ENCODE measurements at places on chromosomes 1 and 21.

DNA sequence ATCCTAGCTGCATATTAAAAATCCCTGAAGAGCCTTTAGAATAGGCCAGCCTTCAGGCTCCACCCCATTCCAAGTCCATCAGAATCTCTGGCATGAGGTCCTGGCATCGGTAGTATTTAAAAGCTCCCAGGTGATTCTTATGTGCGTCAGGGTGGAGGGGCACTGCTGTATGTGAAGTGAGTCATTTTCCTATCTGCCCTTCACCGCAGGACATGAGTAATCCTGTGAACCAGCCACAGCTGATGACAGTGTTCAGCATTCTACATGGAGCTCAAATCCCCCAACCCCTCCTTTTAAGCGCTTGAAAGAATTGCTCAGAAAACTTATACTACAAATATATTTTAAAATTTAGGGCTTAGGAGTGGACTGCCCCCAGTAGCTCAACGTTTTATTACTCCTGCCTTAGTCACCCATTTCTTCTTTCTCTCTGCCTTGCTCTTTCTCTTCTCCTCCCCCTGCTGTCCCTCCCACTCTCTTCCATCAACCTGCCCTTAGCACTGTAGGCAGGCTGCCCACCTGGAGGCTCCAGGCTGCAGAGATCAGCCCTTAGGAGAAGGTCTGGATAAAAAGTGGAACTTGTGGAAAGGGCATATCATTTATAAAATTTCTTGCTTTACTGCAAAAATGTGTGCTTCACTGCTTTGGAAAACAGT lies 73.8 kb upstream of the ZNF281 start:
- peak; percentile 72 for DNase-seq

- no peak for DNase-seq
Measured at GRCh38 chr1:17016317-17016661, 4.6 kb upstream of the ATP13A2 start.

DNA sequence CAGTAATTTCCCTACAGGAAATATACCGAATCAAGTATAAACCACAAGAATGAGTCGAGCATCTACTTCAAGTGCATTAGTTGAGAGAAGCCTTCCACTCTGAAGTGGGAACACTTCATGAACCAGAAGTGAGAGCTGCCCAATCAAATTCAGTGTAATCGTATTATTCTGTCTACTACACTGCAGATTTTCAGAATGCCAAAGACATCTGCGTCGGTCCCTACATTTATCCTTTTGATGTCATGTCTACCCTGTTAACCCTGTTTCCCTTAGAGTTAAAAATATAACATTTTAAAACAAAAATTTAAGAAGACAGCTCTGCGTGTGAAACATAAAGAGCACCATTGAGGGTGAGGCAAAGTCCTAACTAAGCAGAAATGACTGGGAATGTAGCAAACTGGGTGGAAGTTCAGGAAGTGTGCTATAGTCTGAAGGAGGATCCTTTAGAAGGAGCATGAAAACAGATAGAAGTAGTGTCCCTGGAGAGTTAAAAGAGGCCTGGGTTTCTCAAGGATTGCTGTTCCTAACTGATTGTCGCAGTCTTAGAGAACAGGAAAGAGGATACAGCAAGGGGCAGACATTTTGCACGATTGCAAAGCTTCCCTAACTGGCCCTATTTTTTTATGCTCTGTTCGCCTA lies 291.2 kb downstream of the PTPRC start:
- no peak for DNase-seq

DNA sequence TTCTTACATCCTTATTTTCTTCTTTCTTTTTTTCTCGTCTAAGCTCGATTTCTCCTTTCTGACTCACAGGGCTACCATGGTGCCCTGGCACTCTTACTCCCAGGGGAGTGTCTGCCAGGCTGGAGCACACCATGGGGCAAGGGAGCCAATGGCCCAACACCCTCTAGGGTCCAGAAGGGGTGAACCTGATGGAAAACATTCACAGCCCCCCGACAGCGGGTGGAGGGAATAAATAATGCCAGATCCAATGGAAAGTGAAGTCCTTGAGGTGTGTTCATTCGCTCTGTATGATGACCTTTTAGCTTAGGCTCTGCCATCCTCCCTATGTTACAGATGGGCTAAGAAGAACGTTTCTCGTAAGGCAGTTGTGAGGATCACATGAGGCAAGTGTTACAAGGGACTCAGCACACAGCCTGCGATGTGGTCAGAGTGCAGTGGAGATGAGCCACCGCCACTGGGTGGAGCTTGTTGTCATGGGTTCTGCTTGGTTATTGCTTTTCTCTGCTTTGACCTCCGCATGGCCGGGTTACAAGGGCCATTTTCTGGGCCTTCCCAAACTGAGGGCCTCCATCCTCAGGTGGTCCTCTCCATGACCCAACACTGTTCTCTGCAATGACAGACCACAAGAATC lies 3.5 kb upstream of the FCMR start:
- DNase-seq: peak; percentile 80

GRCh38 chr1:112767646-112768045 lies 52.5 kb upstream of the PPM1J start:
- no peak for DNase-seq

DNA sequence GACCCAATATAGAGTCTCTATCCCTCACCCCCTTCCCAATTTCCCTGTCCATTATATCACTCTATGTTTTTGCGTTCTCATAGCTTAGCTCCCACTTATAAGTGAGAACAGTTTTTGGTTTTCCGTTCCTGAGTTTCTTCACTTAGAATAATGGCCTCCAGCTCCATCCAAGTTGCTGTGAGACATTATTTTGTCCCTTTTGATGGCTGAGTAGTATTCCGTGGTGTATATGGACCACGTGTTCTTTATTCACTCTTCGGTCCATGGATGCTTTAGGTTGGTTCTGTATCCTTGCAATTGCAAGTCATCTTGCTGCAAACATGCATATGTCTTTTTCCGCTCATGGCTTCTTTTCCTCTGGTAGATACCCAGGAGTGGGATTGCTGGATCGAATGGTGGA lies 54.3 kb downstream of the AGPAT3 start:
- DNase-seq: no peak

DNA sequence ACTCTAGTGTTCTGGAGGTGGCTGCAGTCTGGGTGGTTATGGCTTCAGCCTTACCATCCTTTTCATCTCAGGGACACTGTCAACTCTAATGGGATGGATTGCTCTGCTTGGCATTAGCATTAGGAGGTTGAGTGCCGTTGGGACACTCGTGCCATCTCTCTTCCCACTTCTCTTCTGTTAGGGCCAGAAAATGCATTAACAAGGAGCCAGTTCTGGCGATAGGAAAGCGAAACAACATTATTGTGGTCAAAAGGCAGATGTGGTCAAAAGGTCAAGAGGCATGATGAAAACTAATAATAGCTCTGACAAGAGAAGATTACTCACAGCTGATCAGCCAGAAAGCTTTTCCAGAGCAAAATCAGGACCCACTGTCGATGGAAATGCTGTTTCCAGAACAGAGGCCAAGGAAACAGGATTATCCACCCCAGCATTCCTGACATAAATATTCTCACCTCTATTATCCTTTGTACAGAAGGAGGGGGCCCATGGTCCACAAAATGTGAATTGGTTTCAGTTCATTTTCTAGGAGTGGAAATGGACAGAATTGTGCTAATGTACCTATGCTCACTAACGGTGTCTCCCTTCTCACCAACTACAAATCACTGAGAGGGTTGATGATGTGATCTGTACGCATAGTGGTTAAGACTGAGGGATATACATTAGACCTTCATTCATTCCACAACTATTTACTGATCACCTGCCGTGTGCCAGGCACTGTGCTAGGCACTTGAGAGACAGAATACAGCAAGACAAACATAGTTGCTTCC lies 72.0 kb downstream of the ST6GALNAC5 start:
- DNase-seq: no peak

DNA sequence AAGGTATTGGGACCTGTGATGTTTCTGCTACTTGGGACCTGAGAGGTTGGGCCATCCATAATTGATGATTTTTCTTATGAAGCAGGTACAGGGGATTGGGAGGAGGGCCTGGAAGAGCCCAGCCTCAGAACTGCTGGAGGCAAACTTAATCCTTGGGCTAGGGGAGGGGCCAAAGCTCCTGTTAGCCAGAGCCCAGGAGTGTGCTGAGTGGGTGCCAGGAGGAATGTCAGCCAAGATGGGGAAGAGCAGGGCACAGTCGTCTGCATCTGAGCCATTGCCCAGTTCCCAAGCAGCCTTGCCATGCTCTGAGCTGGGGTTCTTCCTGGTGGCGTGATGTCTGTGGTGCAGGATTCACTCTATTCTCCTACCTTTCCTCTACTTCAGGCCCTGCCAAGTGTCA lies 5.8 kb downstream of the MAPKAPK2 start:
- no peak for DNase-seq

- no peak for DNase-seq
Measured at GRCh38 chr1:47656719-47657685, 219.2 kb downstream of the FOXD2 start.

DNA sequence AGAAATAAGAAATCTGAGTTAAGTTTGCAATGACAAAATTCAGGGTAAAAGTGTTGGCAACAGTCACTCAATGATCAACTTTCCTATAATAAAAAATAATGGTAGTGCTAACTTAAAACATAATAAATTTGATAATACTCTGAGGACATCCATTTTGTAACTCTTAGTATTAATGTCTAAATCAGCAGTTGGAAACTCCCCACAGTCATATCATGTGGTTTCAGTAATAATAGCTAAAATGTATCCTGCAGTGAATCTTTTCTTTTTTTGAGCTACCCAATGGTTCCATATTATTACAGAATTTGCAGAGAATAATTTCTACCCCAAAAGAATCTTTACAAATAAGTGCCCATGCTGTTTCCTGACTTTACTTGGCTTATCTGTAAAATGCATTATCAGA lies 286.7 kb downstream of the PTPRC start:
- no peak for DNase-seq

DNA sequence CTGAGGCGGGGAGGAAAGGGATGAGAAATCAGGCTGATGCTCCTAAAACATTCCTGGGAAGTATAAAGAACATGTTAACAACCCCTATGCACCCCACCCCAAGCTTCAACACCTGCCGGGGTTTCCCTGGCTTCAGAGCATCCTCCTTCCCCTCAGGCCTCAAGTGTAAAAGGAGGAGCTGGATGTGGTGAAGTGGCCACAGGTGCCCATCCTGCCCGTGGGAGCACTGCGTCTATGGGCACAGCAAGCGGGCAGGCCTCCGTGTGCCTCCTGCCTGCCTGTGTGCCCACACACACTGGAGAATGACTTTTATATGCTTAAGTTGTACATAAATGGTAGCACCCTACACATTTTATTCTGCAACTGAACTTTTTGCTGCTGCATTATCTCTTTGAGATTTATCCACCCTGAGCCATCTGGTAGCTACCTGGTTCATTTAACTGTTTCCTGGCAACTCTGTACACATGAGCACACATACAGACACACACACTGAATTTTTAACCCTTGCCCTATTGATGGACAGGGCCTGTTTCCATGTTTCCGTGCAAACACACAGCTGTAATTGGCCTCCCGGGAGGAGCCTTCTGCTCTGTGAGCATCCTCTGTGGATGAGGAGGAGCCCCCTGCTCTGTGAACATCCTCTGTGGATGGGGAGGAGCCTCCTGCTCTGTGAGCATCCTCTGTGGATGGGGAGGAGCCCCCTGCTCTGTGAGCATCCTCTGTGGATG lies 13.4 kb upstream of the FTCD start:
- DNase-seq: peak; percentile 14

DNA sequence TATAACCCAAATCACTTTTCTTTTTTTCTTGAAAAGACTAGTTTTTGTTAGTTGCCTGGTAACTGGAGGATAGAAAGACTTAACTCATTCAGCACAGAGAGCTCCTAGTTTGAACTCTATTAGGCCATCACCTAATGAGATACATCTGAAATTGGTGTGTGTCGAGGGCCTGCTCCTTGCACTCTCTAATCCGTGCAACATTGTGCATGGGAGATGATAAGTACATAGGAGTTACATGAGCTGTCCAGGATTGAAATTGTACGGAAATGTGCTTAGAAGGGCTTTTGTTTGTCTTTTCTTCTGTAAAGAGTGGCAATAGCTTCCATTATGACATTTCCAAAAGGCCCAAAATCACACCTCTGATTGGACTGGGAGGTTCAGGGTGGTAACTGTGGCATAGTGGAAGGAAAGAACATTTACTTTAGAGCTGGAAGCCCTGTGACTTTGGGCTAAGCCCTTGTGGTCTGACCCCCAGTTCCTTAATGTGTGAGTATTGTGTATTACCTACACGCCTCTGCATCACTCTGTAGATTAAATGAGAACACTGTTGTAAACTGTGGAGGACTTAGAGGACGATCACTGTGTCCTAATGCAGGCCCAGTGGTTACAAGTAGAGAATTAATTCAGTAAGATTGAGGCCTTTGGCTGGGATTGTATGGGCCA lies 71.2 kb downstream of the FGGY start:
- DNase-seq: no peak

DNA sequence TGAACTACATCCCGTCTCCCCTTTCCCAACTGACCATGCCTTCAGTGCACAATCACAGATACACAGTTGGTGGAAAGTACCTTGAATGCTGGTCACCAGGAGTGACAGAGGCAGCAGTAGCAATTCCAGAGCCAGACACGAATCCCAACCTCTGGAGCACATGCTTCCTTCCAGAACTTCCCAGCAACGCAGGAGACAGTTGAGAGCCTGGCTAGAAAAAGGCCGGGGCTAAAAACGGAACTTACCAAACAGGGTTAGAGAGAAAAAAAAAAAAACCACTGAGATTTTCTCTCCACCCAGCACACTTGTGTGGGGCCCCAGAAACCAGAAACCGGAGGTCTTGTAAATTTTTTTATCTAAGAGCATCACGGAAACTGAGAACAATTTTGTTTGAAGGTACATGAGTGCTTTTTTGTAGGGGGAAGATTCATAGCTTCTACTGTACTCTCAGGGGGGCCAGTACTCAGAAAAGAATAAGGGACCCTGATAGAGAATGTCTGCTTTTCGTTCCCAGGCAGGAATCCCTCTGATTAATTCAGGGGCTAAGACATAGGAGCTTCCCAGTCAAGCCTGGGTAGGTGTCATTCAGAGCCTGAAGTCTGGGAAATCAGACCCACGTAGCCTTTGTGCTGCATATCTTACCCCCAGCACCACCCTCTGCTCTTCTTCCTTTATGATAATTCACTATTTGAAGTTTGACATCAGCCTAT lies at the start of gene CD48:
Gene CD48, minus strand, starts transcription at position 221 of the 710 bp plus-strand sequence. Its CDS starts 59 bp downstream, at position 162.
- DNase-seq: peak; percentile 62

- DNase-seq: no peak
Measured at GRCh38 chr21:25420831-25421230, 186.4 kb downstream of the MRPL39 start.

DNA sequence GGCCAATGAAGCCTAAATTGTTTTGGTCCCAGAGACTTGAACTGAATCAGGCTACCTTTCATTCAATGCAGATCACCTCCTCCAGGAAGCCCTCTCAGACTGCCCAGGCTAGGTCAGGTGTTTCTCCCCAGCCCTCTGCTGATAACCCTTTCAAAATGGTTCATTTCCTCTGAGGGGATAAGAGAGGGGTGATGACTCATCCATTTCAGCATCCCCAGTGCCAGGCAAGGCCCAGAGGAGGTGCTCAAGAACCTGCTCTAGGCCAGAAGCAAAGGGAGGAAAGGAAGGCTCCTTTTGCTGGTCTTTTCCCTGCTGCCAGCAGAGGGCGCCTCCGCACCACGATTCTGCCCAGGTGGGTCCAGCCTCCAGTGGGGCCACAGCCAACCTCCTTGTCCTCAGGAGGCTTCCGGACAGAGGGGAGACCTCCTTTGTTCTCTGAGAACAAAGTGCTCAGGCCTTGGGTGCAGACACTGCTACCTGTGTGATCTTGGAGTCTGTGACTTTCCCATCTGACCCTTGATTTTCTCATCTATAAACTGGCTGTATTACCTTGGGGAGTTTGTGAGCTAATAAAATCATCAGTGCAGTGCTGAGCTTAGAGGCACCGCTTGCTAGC lies 45.3 kb upstream of the ARHGEF10L start:
- peak; percentile 85 for DNase-seq
